ENCODE measurements at places on chromosomes 6 and 20.

- DNase-seq, result no peak
These were observed 141.7 kb downstream of the TMEM242 start for GRCh38 chr6:157181649-157182048.

- DNase-seq, result no peak
These were observed 70.6 kb downstream of the IGF2R start for GRCh38 chr6:160039441-160039840.

- no peak for DNase-seq
These were observed 88.2 kb downstream of the TCP11 start for GRCh38 chr6:35052694-35053565.

GRCh38 chr6:153032255-153032882 is 29.9 kb upstream of the MTRF1L start:
- DNase-seq, result no peak

- no peak for DNase-seq
These were observed 77.6 kb downstream of the HUS1B start for GRCh38 chr6:579339-579738.

GRCh38 chr20:44836601-44837120 is 26.3 kb upstream of the RIMS4 start:
- no peak for DNase-seq

GRCh38 chr6:105733556-105734162 is 330.8 kb upstream of the PREP start:
- no peak for DNase-seq

GRCh38 chr6:4935486-4935885 is 68.4 kb downstream of the RPP40 start:
- DNase-seq, result peak; percentile 55

GRCh38 chr6:29734046-29735018 is 11.1 kb downstream of the HLA-F start:
- no peak for DNase-seq

GRCh38 chr20:34535301-34535840 is 19.1 kb downstream of the DYNLRB1 start:
- no peak for DNase-seq

DNA sequence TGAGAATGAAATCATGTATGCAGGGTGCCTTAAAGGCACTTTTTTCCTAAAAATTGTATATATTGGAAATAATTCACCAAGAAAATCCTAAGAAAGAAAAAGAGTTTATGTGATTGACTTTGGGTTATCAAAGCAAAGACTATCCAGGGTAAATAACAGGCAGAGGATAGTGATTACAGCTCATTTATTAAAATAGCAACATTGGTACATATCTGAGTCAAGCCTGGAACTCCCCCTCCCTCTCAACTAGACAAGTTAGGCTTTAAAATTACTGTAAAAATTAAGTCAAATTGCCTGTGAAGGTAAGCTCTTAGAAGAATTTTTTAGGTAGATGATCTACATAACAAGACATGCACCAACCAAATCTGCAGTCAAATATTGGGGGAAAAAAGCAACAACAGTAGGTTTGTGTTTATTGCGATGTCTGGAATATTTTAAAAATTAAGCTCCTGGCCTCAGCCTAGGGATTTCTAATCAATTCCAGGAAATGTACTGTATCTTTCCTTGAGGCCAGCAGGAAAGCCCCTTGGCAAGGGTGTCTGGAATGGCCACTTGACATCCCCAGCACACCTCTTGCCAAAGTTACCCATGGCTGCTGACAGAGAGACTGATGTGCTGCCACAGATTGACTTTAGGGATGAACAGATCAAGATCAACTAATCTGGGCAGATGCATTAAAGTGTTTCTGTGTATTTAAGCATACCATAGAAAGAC is 31.2 kb upstream of the HBS1L start:
- no peak for DNase-seq

DNA sequence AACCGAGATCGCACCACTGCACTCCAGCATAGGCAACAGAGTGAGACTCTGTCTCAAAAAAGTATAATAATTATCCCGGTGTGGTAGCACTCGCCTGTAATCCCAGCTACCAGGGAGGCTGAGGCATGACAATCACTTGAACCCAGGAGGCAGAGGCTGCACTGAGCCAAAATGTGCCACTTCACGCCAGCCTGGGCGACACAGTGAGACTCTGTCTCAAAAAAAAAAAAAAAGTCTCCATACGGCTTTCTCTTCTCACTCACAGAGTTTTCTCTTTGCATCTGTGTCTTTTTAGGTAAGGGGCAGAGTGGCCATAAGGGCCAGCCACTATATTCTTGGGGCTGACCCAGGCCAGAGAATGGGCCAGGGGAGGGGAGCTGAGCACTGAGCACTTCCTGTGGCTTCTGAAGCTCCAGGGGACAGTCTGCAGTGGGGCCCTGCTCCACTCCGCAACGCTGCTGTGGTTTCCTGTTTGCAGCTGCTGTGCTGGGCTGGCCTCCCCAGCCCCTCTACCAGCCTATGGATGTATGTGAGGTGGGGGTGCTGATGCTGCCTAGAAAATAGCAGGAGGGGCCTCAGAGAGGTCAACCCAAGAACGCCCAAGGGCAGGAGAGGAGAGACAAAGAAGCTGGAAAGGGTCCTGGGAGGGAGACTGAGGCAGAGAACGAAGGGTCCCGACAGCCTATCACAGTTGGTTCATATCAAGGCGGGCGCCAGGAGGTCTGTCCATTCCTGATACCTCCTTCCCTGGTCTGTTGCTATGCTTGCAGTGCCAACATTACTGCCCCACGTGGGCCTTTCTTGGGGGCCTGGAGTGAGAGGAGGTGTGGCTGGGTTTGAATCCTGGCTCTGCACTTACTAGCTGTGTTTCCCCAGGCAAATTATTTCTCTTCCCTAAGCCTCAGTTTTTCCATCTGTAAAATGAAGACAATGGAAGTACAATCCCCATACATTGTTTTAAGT is 16.0 kb downstream of the SLA2 start:
- peak; percentile 49 for DNase-seq

DNA sequence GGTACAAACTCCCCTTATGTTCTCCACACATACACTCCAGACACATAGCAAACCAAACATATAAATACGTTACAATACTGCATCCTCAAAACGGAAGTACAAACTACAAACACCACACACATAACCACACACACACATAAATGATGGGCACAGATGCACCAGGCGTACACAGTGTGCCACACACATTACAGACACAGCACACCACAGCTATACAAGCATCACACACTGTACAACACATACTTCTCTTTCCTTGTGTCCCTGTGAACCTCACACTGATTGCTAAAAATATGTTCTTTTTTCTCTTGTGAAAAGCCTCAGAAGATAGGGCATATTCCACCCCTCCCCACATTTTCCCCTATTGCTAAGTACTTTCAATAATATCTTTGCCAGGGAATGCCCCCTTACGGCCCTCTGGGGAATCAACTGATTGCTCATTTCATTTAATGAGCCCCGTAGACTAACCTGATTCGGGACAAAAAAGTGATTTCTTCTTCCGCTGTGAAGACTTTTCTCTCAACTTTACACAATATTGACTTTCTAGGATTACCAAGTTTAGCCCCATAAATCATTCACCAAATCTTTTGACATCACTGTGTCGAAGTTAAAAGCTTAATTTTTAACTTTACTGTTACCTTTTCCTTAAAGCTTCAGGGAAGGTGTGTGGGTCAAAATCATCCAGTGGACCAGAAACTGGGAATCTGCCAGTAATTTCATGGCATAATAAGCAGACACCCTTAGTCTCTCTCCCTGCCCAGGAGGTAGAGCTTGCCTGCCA is at the start of gene SLC17A1:
TSS of gene SLC17A1 (minus strand) at position 521 of the 775 bp plus-strand sequence. CDS start 1,495 bp downstream, outside the sequence.
- DNase-seq, result no peak

Measured in T-helper 2 cell treated with Interferon-gamma antibody and Interleukin-4, amounts not matched to agents 5 μg/mL and 100 μg/mL, for 36 hours (primary cell).